ENCODE measurements at places on chromosomes 3 and 15. TPM values are rescaled to one million over a fixed set of nuclear protein-coding genes. Genes with fewer than 3 reads are reported as not detected.

DNA sequence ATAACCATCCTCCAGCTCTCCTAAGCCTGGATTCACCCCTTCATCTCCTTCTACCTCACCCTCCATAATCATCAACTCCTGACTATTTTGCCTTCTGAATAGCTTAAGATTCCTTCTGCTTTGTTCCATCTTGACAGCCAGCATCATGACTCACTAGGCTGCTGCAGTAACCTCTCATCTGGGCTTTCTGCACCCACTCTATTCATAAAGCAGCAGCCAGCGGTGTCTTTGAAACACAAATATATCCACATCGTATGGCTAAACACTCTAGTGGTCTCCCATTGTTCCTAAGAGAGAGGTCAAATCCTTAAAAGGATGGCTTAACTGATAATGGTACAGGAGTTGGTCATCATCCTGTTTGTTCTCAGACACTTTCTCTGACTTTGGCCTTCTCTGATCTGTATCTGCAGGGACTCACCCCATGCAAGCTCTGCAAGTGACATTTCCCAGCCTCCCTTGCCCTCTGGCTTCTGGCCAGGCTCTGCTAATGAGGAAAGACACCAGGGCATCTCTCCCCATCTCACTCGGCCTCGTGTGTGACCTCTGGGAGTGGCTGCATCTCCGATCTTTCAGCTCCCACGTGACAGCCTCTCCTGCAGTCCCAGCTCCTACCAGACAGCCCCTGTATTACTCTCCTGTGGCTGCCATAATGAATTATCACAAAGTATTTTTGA lies 6.2 kb downstream of the GRK7 start:
- H3K4me1 ChIP-seq = no peaks in the 10 kb centered on the region
- no peaks in the 10 kb centered on the region for H3K36me3 ChIP-seq
- H3K4me3 ChIP-seq = no peak overlapping the region
- H3K27ac ChIP-seq = no peak overlapping the region

DNA sequence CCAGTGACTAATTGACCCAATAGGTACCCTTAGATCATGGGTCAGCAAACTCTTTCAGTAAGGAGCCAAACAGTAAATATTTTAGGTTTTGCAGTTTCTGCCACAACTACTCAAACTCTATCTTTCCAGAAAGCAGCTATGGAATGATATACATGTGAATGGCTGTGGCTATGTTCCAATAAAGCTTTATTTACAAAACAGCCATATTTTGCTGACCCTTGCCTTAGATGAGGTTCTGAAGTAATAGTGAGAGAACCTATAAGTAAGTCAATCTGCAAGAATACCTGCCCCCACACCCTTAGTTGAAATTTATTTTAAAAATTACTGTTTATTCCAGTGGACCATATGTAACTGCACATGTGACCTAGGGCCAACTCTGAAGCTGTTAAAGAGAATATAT lies 134.0 kb downstream of the CMSS1 start:
- DNase-seq = no peak
- H3K4me1 ChIP-seq = peaks cover 5% of the 10 kb centered on the region
- H3K27me3 ChIP-seq = no peaks in the 10 kb centered on the region
- H3K4me3 ChIP-seq = no peak overlapping the region

GRCh38 chr3:152818027-152818426 lies 16.9 kb upstream of the P2RY1 start:
- no peak overlapping the region for H3K4me3 ChIP-seq
- H3K36me3 ChIP-seq = no peaks in the 10 kb centered on the region
- no peak overlapping the region for H3K27ac ChIP-seq
- DNase-seq = no peak
- H3K27me3 ChIP-seq = no peaks in the 10 kb centered on the region

GRCh38 chr3:171290680-171291079 lies 169.5 kb downstream of the TNIK start:
- no peak for DNase-seq
- H3K27ac ChIP-seq = no peak overlapping the region
- no peaks in the 10 kb centered on the region for H3K4me1 ChIP-seq
- no peak overlapping the region for H3K4me3 ChIP-seq
- H3K36me3 ChIP-seq = no peaks in the 10 kb centered on the region

GRCh38 chr3:141796081-141796888 lies 33.1 kb downstream of the GRK7 start:
- H3K36me3 ChIP-seq = no peaks in the 10 kb centered on the region
- H3K4me3 ChIP-seq = no peak overlapping the region
- peak; percentile 85 for DNase-seq
- no peak overlapping the region for H3K27ac ChIP-seq
- H3K4me1 ChIP-seq = peaks cover 4% of the 10 kb centered on the region

DNA sequence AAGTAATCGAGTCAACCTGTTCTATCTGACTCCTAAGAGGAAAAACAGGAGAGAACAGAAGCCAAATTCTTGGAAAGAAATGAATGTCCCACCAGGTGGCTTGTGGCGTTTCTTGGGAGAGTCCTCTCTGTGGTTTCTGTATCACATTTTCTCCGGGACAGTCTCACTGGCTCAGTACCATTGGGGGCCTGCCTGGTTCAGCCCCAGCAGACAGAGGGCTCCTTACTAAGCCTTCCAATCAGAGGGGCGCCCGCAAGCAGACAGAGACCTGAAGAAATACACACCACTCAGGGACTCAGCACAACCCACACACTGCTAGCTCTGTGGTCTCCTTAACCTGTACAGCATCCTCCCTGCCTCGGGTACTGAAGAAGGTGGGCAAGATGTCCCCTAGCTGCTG lies 302.1 kb downstream of the TLE3 start:
- no peak overlapping the region for H3K4me3 ChIP-seq
- no peak for DNase-seq
- no peaks in the 10 kb centered on the region for H3K36me3 ChIP-seq

DNA sequence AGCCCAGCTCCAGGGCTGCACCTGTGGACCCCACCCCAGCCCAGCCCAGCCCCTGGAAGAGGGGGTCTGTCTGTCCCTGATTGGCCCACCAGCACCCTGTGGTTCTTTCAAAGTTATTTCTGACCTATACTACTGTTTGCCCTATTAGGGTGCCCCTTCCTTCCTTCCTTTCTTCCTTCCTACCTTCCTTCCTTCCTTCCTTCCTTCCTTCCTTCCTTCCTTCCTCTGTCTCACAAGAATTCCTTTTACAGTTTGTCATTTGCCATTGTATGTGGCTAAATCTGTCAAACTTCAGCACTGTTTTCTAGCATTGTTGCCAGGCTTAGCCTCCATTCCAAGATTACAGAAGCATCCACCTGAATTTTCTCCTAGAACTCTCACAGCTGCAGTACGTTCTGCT lies 66.9 kb downstream of the KLF15 start:
- H3K27ac ChIP-seq = no peak overlapping the region
- peaks cover 6% of the 10 kb centered on the region for H3K27me3 ChIP-seq
- no peak for DNase-seq
- no peaks in the 10 kb centered on the region for H3K36me3 ChIP-seq

DNA sequence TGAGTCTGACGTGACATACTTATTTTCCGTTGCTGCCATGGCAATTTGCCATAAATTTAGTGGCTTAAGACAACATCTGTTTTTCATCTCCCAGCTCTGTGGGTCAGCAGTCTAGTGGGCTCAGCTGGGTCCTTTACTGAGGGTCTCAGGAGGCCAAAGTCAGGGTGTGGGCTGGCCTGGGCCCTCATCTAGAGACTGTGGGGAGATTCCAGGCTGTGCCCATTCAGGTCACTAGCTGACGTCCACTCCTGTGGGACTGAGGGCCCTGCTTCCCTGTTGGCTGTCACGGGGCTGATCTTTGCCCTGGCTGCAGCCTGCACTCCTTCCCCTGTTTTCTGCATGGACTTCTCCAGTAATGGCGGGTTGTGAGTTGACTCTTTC lies 19.1 kb downstream of the FGD5 start:
- peak; percentile 29 for DNase-seq
- H3K4me3 ChIP-seq = no peak overlapping the region
- H3K36me3 ChIP-seq = no peaks in the 10 kb centered on the region

Gene ANKRD34C
- total RNA-seq = not detected

Gene CMSS1
- total RNA-seq = 6.9 TPM

Gene SCAMP5
- total RNA-seq = 0.50 TPM

Gene ONECUT1
- total RNA-seq = not detected

Gene TMCO5A
- total RNA-seq = not detected
